ENCODE measurements at places on chromosomes 16 and 17. TPM values are rescaled to one million over a fixed set of nuclear protein-coding genes. Genes with fewer than 3 reads are reported as not detected.

Gene CSH1
- not detected for total RNA-seq

DNA sequence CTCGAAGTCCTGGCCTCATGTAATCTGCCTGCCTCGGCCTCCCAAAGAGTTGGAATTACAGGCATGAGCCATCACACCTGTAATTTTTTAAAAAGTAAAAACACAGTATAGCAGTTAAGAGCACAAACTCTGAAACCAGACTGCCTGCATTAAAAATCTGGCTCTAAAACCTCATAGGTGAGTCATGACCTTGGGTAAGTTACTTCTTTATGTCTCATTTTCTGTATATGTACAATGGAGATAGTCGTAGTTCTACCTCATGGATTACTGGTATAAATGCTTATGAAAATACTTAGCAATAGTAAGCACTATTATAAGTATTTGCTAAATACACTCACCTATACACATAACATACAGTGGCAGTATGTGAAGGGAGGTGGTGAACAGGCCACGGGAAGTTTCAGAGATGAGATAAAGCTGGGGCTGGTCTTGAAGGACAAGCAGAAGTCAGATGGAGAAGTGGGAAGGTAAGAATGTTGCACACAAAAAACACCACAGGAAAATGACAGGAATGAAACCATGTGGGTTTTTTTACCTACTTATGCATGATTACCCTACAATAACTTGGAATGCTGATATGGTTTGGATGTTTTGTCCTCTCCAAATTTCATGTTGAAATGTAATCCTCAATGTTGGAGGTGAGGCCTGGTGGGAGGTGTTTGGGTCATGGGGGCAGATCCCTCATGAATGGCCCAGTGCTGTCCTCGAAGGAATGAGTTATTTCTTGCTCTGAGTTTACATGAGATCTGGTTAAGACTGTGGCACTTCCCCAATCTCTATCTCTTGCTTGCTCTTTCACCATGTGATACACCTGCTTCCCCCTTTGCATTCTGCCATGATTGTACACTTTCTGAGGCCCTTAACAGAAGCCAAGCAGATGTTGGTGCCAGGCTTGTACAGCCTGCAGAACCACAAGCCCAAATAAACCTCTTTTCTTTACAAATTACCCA, 33.9 kb downstream of the ZNF652 start:
- no peak overlapping the region for H3K27ac ChIP-seq
- no peak for DNase-seq
- H3K27me3 ChIP-seq, result no peaks in the 10 kb centered on the region
- 0 out of 2 replicates have a peak, but pooled peaks cover 8% of the 10 kb centered on the region for H3K4me1 ChIP-seq
- H3K36me3 ChIP-seq, result no peaks in the 10 kb centered on the region

- no peak for DNase-seq
- no peak overlapping the region for H3K4me3 ChIP-seq
- no peak overlapping the region for H3K27ac ChIP-seq
- H3K27me3 ChIP-seq, result no peaks in the 10 kb centered on the region
Measured at GRCh38 chr17:65514082-65514481, 47.4 kb downstream of the AXIN2 start.

- no peak overlapping the region for H3K4me3 ChIP-seq
- no peak for DNase-seq
- H3K36me3 ChIP-seq, result no peaks in the 10 kb centered on the region
- no peaks in the 10 kb centered on the region for H3K27me3 ChIP-seq
- H3K27ac ChIP-seq, result no peak overlapping the region
- no peaks in the 10 kb centered on the region for H3K4me1 ChIP-seq
Measured at GRCh38 chr17:12987120-12987519, 30.7 kb downstream of the ELAC2 start.

Measured in Caco-2 (cell line).